IPS DF 19.7 (cell line): ENCODE measurements at places on chromosomes 6 and 20.

GRCh38 chr6:129490521-129491255 lies 219.3 kb downstream of the ARHGAP18 start:
- DNase-seq = no peak

DNA sequence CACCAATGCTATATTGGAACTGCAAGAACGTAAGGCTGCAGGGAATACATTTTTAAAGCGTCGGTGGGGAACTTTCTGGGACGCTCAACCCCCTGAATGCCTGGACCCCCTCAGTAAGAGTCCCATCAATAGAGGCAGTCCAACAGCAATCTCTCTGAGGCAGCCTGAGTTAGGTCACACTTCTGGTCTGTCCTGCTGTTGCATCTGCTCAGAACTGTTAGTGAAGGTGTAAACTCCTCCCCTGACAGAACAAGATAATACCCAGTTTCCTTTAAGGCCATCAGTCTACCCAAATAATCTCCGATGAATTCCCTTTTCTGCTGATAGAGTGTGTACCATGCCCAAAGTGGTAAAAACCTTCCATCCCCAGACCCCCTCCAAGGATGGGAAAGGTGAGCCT lies 1.1 kb upstream of the RNGTT start:
- DNase-seq = no peak

- DNase-seq = no peak
Measured at GRCh38 chr6:138609801-138610430, 110.6 kb upstream of the NHSL1 start.

GRCh38 chr6:56147766-56148165 lies 99.6 kb downstream of the COL21A1 start:
- no peak for DNase-seq

GRCh38 chr20:5171064-5171789 lies 44.4 kb downstream of the CDS2 start:
- DNase-seq = no peak

GRCh38 chr20:25139029-25139705 lies 56.3 kb upstream of the ENTPD6 start:
- no peak for DNase-seq

DNA sequence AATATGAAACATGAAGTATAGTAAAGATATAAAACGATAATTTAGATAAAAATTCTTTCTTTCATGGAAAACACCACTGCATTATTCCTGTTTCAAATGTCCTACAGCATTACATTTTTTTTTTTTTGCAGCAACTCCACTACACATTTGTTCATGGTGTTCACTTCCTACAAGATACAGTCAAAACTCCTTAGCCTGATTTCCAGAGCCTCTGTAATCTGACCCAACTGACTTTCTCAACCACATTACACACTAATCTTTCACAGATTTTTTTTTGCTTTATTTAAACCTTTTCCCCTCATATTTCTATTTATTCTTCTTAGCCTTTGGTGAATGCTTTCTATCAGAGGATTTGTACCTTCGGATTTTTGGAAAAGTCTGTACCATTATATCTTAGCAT lies 176.5 kb upstream of the PDE7B start:
- DNase-seq = no peak

DNA sequence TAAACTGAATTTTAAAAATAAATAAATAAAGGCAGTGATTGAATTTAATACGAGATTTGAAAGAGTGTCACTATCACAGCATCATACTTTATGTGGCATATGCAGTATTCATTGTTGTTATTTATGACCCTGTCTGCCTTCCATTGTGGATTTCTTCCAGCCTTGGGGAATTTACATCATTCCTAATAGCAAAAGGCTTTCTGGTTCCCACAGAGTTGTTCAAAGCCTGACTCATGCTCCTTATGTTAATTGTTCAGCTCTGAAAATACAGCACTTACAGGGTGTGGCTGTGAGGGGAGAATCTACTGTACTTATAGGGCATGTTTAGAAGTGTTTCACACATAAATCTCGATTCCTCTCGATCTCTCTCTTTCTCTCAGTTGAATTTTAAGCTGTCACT lies 54.4 kb downstream of the JAG1 start:
- DNase-seq = no peak

- DNase-seq = no peak
Measured at GRCh38 chr20:55417836-55418235, 587.5 kb downstream of the CBLN4 start.

DNA sequence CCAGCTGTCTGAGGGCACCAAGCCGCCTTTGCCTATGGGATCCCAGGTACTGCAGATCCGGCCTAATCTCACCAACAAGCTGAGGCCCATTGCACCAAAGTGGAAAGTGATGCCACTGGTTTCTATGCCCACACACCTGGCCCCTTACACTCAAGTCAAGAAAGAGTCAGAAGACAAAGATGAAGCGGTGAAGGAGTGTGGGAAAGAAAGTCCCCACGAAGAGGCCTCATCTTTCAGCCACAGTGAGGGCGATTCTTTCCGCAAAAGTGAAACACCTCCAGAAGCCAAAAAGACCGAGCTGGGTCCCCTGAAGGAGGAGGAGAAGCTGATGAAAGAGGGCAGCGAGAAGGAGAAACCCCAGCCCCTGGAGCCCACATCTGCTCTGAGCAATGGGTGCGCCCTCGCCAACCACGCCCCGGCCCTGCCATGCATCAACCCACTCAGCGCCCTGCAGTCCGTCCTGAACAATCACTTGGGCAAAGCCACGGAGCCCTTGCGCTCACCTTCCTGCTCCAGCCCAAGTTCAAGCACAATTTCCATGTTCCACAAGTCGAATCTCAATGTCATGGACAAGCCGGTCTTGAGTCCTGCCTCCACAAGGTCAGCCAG lies 283.0 kb downstream of the TSHZ2 start:
- DNase-seq = no peak

- no peak for DNase-seq
Measured at GRCh38 chr6:106600329-106600728, 29.0 kb downstream of the RTN4IP1 start.

GRCh38 chr6:89270951-89271721 lies 44.0 kb downstream of the GABRR2 start:
- DNase-seq = no peak

GRCh38 chr20:21515300-21516179 lies 1.7 kb upstream of the NKX2-2 start:
- DNase-seq = no peak

DNA sequence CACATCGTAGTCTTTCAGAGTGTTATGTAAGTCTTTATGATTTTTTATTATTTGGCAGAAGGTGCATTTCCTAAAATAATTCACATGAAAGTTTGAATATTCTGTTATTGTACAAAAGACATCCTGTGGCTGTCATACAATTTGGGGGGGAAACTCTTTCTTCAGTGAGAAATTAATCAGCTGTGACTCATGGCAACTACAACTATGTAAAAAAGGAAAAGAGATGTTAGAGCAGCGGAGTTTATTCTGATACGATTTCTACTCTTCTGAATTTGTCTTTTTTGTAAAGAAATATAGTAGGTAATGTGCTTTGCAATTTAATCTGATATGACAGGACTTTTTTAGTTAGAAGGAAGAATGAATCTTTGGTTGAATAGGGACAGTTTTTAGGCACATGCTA lies 14.2 kb downstream of the COL19A1 start:
- DNase-seq = no peak

- no peak for DNase-seq
Measured at GRCh38 chr6:143205131-143205535, 144.4 kb downstream of the AIG1 start.

DNA sequence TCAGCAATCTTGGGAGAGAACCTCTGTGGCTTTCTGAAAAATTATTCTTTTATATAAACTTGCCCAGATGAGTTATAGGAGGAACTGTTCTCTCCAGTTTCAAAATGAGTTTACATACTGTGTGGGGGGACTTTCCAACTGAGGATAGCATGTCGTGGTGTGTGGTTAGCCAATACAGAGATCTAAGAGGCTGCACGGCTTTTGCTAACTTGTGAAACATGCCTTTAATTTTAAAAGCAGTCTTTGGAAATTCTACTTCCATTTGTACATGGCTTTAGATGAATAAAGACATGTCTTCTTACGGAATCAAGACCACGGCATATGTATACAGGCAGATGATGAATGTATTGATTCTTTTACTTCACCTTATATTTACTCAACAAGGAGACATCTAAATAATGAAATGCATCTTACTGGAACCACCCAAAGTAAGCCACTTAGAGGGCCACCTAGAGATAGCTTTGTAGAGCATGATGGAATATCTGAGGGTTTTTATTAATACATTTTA lies 39.8 kb downstream of the HIVEP1 start:
- DNase-seq = no peak

DNA sequence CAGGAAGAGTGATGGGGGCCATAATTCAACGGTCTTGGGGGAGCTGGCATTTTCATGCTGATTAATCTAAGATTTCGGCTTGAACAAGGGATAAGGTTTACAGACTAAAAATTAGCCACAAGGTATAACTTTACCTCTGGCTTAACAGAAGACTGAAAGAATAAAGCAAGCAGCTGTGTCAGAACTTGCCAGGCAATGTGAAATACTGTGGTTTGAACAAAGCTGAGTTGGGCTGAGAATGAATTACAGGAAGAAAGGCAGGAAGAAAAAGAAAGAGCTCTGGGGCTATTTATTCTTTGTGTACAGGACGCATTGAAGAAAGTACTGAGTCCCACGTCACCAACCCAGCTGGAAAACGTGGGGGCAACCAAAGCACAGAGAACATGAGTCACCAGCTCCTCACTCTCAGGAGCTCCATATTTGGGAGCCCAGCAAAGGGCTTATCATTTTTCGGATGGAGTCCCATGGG lies 121.5 kb upstream of the NEDD9 start:
- DNase-seq = no peak

- no peak for DNase-seq
Measured at GRCh38 chr6:16758163-16758975, 2.9 kb downstream of the ATXN1 start.

- no peak for DNase-seq
Measured at GRCh38 chr6:143109196-143109595, 48.5 kb downstream of the AIG1 start.

DNA sequence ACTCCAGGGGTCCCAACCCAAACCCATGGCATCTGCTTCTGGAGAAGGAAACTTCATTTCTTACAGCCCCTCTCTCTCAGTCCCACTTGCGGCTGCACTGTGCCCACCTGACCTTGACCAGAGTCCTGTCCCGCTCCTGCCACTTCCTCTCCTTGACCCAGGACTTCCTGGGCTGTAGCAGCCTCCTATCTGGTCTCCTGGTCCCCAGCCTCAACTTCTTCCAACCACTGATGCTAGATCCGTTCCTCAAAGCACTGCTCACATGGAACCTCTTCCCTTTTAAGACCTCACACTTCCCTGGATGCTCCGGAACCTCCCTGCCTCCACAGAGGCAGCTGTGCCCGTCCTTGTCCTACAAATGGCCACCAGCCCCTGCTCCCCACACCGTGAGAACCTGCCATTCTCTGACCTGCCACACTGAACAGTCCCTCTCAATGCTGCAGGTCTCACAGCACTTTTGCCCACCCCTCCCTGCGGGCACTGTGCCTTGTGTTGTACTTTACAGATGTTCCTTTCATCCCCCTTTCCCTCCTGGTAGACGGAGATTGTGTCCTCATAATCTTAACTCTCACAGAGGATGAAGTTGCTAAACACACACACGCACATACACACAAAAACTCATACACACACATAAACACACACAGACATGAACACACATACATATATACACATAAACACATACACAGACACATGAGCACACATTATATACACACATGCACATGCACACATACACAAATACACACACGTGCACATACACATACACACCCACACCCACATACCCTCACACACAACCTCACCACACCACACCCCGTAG lies 59.6 kb upstream of the NXT1 start:
- no peak for DNase-seq

DNA sequence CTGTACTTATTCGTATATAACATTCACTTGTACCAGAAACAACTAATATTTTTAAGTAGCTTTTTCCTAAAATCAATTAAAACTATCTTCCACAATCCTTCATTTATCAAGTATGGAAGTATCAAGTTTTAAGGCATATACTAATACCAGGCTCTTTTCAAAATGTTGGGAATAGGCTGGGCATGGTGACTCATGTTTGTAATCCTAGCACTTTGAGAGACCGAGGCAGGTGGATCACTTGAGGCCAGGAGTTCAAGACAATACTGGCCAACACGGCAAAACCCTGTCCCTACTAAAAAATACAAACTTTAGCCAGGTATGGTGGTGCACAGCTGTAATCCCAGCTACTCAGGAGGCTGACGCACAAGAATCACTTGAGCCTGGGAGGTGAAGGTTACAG lies 25.7 kb upstream of the PLN start:
- DNase-seq = no peak

DNA sequence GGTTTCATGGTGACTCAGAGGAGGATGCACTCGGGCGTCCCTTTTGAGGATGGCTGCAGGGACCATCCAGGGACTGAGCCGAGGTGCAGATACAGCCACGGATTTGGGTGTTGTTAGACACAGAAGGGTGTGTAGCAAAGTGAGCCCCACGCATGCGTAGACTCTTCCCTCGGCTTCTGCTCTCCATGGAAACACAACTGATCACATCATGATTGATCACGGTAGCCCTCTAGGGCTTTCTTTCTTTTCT lies 606 bp upstream of the ULBP1 start:
- no peak for DNase-seq

DNA sequence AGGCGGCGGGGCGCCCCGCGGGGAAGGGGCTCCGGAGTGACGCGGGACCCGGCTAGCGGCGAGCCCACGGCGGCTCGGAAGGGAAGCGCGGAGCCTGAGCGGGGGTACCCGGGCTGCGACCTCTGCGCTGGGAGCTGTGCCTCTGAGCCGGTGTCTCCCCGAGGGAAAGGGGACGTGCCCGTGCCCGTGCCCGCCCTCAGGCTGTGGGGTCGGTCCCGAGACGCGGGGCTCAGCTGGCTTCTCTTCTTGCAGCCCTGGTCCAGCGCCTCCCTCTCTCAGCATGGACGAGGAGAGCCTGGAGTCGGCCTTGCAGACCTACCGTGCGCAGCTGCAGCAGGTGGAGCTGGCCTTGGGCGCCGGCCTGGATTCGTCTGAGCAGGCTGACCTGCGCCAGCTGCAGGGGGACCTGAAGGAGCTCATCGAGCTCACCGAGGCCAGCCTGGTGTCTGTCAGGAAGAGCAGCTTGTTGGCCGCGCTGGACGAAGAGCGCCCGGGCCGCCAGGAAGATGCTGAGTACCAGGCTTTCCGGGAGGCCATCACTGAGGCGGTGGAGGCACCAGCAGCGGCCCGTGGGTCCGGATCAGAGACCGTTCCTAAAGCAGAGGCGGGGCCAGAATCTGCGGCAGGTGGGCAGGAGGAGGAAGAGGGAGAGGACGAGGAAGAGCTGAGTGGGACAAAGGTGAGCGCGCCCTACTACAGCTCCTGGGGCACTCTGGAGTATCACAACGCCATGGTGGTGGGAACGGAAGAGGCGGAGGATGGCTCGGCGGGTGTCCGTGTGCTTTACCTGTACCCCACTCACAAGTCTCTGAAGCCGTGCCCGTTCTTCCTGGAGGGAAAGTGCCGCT lies 686 bp downstream of the ZGPAT start:
- no peak for DNase-seq

GRCh38 chr20:709423-709822 lies 33.8 kb upstream of the SCRT2 start:
- no peak for DNase-seq

- DNase-seq = no peak
Measured at GRCh38 chr20:13305284-13305683, 84.2 kb downstream of the ISM1 start.
